Activated CD4-positive, alpha-beta memory T cell treated with anti-CD3 and anti-CD28 coated beads for 36 hours (primary cell): ENCODE measurements at places on chromosomes 11 and 22.
A peak's percentile ranks its signal among the peaks of the same experiment; 100 is the strongest.

- DNase-seq: peak; percentile 55
Measured at GRCh38 chr11:121448431-121448941, 3.6 kb upstream of the SORL1 start.

DNA sequence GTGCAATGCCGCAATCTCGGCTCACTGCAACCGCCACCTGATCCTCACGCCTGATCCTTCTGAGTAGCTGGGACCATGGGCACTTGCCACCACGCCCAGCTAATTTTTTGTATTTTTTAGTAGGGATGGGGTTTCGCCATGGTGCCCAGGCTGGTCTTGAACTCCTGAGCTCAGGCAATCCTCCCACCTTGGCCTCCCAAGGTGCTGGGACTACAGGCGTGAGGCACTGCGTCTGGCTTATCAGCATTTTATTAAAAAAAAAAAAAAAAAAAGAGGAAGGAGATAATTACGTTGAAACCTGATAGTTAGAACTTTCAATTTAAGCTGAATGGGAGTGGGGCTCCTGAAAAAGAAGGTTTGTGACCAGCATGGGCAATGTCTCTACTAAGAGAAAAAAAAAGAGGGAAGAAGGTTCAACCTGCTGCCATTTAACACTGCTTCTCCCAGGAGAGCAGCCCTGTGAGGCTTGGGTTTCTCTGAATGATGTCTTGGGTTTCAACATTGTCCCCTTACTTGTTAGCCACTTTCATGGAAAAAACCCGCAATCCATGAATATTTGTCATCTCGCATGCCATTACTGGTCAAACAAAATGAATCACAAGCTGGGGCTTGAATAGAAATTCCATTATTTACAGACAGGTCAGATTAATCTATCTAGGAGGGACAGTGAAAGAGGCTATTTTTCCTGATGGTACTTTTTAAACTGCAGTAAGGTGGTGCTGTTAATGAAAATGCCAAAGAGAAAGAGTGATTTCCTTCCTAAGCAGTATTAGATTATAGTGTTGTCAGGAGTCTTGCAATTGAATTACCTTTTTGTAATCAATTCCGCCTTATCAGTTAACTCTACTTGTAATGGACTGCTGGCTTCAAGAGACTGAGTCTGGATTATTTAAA, 72.5 kb downstream of the PACS1 start:
- DNase-seq: no peak

GRCh38 chr22:38758276-38758945, 2.6 kb upstream of the SUN2 start:
- peak; percentile 89 for DNase-seq

DNA sequence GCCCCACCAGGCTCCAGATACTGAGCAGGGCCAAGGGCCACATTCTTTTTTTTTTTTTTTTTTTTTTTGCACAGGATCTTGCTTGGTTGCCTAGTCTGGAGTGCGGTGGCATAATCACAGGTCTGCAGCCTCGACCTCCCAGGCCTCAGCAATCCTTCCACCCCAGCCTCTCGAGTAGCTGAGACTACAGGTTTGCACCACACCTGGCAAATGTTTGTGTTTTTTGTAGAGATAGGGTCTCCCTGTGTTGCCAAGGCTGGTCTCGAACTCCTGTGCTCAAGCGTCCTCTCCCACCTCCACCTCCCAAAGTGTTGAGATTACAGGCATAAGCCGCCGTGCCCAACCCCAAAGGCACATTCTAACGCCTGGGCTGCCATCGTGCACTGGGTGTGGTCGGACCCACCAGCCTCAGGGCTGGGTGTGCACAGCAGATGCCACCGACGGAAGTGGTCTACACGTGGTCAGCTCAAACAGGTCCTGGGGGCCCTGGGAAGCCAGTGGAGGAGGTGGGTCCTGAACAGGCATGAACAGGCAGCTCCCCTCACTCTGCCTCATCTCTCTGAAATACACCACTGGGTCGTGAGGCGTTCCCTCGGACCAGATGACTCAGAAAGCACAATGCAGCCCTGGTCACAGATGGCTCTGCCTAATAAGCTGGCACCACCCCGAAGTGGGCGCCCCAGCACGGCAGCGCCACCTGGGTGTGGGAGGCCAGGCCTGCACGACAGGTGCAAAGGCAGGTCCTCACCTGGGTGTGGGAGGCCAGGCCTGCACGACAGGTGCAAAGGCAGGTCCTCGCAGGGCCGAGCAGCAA, 5.1 kb upstream of the B4GALNT4 start:
- DNase-seq: peak; percentile 69

DNA sequence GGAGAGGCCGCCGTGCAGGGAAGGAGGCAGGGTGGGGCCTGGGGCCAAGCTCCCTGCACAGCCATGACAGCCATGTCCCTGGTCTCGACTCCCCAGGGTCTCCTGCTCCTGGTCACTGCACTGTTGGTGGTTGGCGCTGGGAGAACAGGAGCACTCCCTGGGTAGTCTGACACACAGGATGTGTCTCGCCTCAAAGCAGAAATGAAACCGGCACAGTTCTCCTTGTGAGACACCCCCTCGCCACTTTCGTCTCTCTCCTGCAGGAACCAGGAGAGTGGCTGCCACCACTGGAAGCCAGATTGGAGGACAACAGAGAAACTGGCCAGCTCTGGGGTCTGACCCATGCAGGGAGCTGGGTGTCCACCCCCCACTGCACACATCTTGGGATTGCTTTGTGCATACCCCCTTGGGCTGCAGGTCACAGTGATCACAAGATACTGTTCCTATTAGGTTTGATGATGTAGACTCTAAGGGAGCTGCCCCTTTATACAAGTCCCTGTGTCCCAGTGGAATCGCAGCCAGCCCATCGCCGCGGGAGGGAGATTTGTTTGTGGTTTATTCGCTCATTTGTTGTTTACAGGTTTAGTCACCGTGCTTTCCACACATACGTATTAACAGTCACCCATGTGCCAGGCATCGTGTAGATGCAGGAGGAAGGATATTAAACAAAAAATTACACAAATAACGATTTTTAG, 27.0 kb upstream of the YWHAH start:
- DNase-seq: peak; percentile 42

DNA sequence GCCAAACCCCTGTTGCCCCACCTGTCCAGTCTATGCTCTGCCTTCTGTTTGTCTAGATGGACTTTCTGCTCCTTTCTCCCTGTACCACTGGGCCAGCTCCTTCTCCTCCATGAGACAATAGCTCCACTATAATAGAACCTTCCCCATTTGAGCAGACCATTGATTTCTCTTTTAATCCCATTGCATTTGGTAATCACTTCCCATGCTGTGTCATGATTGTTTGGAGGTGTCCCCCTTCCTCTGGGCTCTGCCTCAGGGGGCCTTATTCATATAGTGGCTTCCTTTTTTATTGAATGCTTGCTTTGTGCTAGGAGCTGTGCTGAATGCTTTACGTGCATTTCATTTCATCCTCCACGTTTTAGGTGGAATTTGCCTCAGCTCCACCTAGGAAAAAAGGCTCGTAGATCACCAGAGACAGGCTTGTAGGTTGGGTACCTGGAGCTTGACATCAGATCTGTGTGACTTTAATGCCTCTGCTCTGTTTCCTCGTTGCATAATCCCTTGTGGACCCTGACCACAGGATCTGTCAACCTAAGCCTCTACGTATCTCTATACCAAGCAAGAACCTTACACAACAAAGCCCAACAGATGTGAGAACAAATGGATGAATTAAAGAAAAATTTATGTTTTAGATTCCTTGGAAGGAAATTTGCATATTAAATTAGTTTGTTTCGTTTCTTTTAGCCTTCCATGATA, 106.2 kb upstream of the RASSF10 start:
- DNase-seq: no peak

DNA sequence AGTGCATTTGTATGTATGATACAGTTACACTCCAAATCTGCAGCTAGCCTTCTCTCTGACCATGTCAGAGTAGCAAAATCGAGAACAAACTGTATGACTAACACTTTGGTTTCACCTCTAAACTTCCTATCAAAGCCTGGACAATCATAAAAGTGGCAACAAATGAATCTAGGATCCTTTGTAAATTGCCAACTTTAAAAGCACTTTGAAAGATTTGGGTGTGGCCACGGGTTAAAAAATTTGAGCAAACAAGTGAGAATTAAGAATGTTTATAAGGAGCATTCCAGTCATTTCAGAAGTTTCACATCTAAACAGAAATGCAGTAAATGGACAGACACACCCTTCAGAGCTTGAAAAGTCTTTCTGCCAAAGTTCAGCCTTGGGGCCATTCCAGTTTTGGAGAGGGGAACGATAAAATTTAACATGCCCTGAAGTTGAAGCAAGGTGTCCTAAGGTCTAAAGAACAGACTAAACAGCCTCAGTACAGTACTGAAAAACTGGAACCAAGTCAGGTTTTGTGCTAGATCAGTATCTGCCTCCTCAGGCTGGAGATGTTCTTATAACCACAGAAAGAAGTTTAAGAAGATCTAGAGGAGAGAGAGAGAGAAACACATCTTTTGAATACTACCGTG, 181.9 kb upstream of the BDNF start:
- no peak for DNase-seq

GRCh38 chr22:50574383-50574755, 3.9 kb downstream of the CPT1B start:
- no peak for DNase-seq
